ENCODE measurements at places on chromosomes 16 and 17.

- no peak for DNase-seq
These were observed 618.4 kb upstream of the SOX9 start for GRCh38 chr17:71502443-71502842.

DNA sequence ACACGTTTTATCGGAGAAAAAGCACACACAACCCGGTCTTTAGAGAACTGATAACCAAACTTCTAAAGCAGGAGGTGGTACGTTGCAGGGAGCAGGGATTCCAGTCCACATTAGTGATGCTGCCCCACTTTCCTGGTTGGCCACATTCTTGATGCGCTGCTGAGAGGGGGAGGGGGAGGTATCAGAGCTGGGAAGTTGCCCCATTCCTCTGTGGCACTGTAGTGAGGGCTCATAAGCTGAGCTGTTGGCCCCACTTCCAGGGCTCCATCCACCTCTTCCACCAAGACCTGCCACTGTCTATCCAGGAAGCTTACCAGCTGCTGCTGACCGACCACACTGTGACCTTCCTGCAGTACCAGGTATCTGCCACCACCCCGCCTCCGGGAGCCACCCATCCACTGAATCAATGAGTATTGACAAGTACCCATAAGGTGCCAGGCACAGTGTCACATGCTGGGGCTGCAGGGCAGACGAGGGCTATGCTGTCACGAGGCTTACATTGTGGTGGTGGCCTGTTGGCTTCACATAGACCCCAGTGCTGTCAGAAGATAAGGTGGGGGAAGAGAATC, 1.1 kb downstream of the TSEN54 start:
- DNase-seq: no peak

- DNase-seq: no peak
These were observed 37.5 kb downstream of the ARHGAP17 start for GRCh38 chr16:24977678-24978075.

- DNase-seq: no peak
These were observed 3.9 kb downstream of the CARMIL2 start for GRCh38 chr16:67648764-67649407.

DNA sequence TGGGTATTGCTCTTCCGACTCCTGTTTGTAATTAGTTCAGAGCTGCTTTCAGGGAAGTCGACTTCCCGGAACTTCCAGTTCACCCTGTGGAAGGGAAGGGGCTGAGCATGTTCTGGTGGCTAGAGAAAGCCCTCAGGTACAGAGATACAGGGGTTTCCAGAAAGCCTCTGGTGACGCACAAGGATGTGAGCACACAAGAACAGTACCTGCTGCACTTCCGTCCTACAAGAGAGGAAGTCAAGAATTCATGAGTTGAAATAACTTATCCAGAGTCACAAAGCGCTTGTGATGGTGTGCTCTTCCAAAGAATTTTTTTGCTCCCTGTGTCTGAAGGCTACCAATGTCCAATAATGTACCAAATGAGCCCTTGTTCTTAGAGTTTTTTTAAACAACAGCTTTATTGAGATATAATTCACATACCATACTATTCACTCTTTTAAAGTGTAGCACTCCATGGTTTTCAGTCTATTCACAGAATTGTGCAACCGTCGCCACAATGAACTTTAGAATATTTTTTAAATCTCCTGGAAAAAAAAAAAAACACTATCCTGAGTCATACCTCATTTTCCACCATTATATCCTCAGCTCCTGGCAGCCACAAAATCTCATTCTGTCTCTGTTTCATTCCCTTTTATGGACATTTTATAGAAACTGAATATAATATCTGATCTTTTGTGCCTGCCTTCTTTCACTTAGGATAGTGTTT, 327.6 kb downstream of the CDH13 start:
- DNase-seq: no peak

DNA sequence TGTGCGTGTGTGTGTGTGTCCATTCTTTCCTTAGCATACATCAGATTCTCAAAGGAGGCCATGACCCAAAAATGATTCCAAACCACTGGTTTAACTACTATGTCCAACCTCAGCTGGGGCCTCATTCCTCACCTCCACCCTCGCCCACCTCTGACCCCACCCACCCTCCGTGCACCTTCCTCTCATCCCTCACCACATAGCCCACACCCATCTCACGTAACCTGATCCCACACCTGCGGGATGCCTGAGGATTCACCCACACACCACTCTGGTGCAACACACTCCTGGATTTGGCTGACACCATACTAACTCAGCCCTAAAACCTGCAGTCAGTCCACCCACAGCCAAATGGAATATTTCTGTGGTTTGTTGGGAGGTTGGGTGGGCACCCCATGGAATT, 3.3 kb upstream of the CSNK2A2 start:
- DNase-seq: no peak

GRCh38 chr16:5541356-5541755, 443.8 kb upstream of the EEF2KMT start:
- DNase-seq: no peak

All from activated naive CD8-positive, alpha-beta T cell treated with anti-CD3 and anti-CD28 coated beads, Interleukin-2, amount 50 U/mL, for 16 hours (primary cell).